ENCODE measurements at places on chromosomes 3 and 15. TPM values are rescaled to one million over a fixed set of nuclear protein-coding genes. Genes with fewer than 3 reads are reported as not detected.

- H3K36me3 ChIP-seq: no peaks in the 10 kb centered on the region
- peak overlapping the region; percentile 34 for H3K4me3 ChIP-seq
- peaks cover 7% of the 10 kb centered on the region for H3K27me3 ChIP-seq
- no peak for DNase-seq
- peaks cover 17% of the 10 kb centered on the region for H3K4me1 ChIP-seq
Observed at GRCh38 chr15:26028086-26028740, 165.1 kb upstream of the ATP10A start.

DNA sequence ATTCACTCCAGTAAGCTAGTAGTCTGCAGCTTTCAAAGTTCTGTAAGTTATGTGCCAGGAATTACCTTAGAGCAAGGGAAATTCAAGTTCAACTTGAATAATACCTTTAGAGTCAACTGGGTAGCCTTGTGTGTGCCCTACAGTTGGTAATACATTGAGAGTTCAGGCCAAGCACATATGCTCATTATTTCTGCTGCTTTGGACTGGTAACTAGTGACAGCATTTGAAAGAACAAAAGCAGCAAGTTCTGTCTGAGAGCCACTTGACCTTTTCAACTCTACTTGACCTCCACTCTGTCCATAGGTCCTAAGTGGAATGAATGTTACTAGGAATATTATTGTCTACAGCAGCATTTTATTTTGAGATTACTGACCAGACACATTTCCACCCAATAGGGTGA is 723.5 kb downstream of the NLGN1 start:
- no peak for DNase-seq
- H3K4me1 ChIP-seq: peaks cover 20% of the 10 kb centered on the region
- H3K27ac ChIP-seq: no peak overlapping the region
- no peaks in the 10 kb centered on the region for H3K36me3 ChIP-seq

GRCh38 chr15:68833700-68834331 is 13.1 kb upstream of the ANP32A start:
- H3K4me1 ChIP-seq: no peaks in the 10 kb centered on the region
- H3K27me3 ChIP-seq: no peaks in the 10 kb centered on the region
- no peaks in the 10 kb centered on the region for H3K36me3 ChIP-seq

GRCh38 chr15:56587686-56588085 is 122.7 kb upstream of the MNS1 start:
- no peaks in the 10 kb centered on the region for H3K36me3 ChIP-seq
- no peaks in the 10 kb centered on the region for H3K27me3 ChIP-seq
- DNase-seq: no peak
- no peak overlapping the region for H3K27ac ChIP-seq
- H3K4me1 ChIP-seq: no peaks in the 10 kb centered on the region

- no peaks in the 10 kb centered on the region for H3K4me1 ChIP-seq
- DNase-seq: no peak
- no peaks in the 10 kb centered on the region for H3K36me3 ChIP-seq
- peaks cover 28% of the 10 kb centered on the region for H3K27me3 ChIP-seq
Observed at GRCh38 chr3:187150186-187150585, 10.9 kb upstream of the RPL39L start.

- H3K4me1 ChIP-seq: no peaks in the 10 kb centered on the region
- no peaks in the 10 kb centered on the region for H3K27me3 ChIP-seq
- H3K4me3 ChIP-seq: no peak overlapping the region
- peaks cover 25% of the 10 kb centered on the region for H3K36me3 ChIP-seq
- no peak overlapping the region for H3K27ac ChIP-seq
Observed at GRCh38 chr15:48467801-48468200, 136.6 kb downstream of the DUT start.

DNA sequence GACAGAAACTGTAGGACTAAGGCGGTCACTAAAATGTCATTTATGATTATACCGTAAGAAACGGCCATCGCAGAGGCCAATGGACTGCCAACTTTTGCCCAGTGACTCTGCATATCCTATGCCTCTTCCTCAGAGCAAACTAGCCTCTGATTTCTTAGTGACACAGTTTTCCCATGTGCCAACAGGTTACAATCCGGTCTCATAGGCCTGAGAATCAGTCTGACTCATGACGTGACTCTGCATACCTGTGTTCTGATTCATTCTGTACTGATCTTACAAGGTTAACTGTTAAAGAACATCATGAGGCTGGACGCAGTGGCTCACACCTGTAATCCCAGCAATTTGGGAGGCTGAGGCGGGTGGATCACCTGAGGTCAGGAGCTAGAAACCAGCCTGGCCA is 17.8 kb downstream of the RUBCN start:
- no peaks in the 10 kb centered on the region for H3K27me3 ChIP-seq
- peak overlapping the region; percentile 25 for H3K4me3 ChIP-seq
- DNase-seq: no peak
- peaks cover 23% of the 10 kb centered on the region for H3K36me3 ChIP-seq

DNA sequence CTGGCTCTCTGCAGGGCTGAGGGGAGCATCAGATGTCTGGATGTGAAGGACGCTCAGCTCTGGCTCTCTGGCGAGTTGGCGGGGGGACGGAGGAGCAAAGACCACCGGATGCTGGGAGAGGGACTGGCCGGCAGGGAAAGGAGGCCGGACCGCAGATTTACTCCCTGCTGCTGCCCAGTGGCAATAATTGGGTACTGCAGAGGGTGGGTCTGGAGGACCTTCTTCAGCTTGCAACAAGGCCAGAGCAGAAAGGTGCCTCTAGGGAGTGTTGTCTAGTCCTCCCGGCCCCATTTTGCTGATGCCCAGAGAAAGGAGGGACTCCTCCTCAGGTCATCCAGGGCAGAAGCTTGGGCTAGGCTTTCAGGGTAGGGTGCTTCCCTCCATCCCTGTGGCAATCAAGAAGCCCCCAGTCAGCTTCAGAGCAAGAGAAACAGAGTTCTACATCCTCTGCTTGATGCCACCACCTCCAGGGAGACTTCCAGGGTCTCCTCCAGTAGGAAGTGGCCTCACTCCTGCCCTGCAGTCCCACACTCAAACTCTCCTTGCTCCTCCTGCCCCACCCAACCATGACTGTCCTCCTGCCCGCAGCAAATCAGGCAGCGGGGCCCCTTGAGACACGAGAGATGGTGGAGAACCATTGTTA is 20.3 kb upstream of the CSPG4 start:
- no peaks in the 10 kb centered on the region for H3K36me3 ChIP-seq
- no peak for DNase-seq
- peak overlapping the region; percentile 17 for H3K4me3 ChIP-seq
- H3K4me1 ChIP-seq: peaks cover 36% of the 10 kb centered on the region

DNA sequence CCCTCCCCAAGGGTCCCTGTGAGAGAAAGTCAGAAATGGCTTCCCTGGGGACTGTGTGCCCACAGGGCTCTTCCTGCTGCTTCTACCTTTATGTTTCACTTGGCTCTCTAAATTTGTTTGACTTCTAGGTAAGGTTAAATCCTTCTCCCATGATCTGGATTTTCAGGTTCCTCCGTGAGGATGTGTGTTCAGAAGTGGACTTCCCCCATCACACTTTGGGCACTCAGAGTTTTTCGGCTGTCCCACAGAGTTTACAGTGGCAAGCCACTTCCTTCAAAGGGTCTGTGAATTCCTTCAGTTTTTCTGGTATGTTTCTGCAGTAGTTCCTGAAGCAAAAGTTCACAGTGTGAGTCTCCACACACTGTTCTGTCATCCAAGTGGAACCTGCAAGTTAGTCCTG is 30.9 kb upstream of the RARB start:
- H3K4me3 ChIP-seq: no peak overlapping the region
- no peaks in the 10 kb centered on the region for H3K36me3 ChIP-seq
- H3K27ac ChIP-seq: peak overlapping the region; percentile 77
- no peak for DNase-seq
- no peaks in the 10 kb centered on the region for H3K27me3 ChIP-seq

DET1 gene
- total RNA-seq: 10.7 TPM

KBTBD13 gene
- not detected for total RNA-seq

BCL2A1 gene
- not detected for total RNA-seq

All from type B pancreatic cell (in vitro differentiated cells).